ENCODE measurements at places on chromosomes 16 and 17.
A peak's percentile ranks its signal among the peaks of the same experiment; 100 is the strongest.

DNA sequence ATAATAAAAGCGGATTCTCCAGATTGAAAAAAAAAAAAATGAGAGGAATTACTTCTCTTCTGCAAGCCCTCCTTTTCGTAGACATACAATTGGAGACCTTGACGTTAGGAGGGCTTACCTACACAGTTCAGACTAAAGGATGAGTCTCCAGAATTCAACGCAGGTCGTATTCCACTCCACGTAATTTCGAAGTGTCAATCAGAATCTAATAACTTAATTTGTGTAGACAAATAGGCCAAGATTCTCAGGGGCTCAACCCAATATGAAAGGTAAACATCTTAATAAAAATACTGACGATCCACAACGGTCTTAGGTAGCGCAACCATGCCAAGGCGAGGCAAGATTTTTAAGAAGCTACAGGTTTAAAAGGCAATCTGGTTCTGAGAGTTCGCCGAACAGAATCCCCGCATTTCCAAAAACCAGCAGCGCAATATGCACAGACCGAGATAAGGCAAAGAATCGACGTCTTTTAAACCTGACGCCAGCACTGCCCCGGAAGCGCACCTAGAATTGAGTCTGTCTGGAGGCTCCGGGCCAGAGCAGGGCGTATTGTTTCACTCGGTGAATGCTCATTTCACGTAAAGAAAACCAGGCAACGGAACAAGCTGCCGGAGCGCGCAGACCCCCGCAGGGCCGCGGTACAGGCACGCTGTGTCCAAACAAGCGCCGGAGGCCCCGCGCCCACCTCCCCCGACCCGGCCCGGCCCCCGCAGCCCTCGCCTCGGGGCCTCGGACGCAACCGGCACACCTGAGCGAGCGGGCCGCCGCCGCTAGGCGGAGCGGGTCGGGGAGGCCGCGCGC lies 623 bp downstream of the MBTPS1 start:
- DNase-seq: peak; percentile 30

DNA sequence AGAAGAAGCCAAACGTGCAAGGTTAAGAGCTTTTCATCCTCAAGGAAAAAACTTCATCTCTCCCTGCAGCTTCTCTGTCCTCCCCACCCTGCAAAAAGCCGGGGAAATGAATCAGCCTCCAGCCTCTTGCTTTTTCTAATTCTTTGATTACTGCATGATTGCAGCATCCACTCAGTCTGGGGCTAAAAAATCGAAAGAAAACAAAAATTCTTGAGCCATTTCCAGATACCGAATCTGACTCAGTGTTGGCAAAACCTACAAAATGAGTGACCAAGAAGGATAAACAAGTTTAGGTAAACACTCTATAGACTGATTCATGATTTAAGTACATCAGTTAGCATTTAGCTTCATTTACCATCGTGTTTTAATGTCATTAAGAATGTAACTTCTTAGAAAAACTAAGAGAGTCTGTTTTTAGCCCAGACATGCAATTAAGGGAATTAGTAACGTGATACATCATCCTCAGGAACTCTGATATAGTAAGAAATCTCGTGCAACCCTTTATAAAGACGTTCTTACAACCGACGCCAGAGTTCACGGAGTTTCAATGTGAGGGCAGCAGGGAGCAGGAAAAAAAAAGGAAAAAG lies 287.3 kb upstream of the FOXF1 start:
- DNase-seq: peak; percentile 93

- DNase-seq: no peak
Measured at GRCh38 chr16:71205482-71206131, 24.9 kb downstream of the HYDIN start.

DNA sequence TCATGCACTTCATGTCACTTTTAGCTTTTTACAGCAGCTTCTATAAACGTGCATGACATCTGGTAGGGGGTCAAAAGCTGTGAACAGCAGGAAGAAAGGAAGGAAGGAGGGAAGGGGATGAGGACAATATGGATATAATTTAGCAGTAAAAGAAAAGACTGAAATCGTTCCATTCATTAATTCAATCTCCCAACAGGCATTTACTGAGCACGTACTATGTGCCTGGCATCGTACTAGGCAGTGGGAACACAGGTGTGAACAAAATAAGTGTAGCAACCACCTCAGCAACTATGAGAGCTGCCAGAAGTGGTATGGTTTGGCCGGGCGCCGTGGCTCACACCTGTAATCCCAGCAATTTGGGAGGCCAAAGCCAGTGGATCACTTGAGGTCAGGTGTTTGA lies 19.1 kb upstream of the USP7 start:
- DNase-seq: no peak

GRCh38 chr16:2817340-2818271 lies 569 bp downstream of the PRSS21 start:
- DNase-seq: no peak

DNA sequence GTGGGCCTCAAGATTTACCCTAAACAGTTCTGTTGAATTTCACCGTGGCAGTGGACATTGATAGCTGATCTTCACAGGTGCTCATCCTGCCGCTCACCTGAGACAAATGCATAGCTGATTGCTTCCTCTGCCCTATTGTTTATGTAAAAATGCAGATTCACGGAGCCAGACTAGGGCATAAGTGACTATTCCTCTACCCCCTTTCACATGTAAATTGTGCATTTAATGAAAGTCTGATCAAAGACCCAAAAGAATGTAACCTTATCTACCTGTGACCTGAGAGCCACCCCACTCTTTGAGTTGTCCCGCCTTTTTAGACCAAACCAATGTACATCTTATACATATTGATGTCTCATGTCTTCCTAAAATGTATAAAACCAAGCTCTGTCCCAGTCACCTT lies 312.4 kb upstream of the CDH5 start:
- no peak for DNase-seq

DNA sequence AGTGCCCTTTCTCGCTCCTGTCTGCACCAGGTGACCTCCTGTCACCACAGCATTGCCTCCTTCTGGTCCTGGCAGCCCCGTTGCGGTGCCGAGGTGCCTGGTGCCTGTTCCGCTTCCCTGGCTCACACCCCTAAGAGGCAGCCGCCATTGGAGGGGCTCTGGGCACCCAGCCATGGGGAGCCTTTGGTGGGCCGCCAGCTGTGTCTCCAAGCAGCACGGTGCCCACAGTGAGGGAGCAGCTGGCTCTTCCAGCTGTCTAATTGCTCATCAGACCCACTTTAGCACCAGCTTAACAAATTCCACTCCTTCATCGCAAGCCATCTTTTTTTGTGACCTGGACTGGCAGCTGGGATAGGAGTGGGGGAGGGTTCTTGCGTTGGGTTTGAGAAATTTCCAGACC lies 276.1 kb downstream of the SNX29 start:
- DNase-seq: no peak

- DNase-seq: peak; percentile 5
Measured at GRCh38 chr16:72481419-72481818, 309.5 kb upstream of the PMFBP1 start.

GRCh38 chr16:69396187-69397061 lies 10.6 kb upstream of the TERF2 start:
- peak; percentile 97 for DNase-seq

GRCh38 chr17:80598813-80599545 lies 54.3 kb downstream of the RPTOR start:
- DNase-seq: no peak

- DNase-seq: no peak
Measured at GRCh38 chr17:58996968-58997367, 109.7 kb downstream of the TRIM37 start.

DNA sequence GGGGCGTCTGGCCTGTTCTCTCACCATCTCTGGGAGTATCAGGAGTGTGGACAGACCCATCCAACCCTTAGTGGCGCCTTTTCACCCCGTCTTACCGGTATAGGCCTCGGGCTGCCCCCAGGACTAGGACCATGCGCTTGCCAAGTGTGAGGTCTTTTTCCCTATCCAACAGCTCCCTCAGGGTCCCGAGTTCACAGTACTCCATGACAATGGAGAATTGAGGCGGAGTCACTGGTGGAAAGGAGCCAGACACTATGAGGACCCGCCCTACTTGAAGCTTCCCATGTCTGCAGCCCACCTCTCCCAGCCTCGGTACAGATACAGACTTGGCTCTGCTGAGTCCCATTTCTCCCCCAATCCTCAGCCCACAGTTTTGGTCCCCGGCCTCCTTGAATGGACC lies 15.9 kb upstream of the RFWD3 start:
- no peak for DNase-seq

DNA sequence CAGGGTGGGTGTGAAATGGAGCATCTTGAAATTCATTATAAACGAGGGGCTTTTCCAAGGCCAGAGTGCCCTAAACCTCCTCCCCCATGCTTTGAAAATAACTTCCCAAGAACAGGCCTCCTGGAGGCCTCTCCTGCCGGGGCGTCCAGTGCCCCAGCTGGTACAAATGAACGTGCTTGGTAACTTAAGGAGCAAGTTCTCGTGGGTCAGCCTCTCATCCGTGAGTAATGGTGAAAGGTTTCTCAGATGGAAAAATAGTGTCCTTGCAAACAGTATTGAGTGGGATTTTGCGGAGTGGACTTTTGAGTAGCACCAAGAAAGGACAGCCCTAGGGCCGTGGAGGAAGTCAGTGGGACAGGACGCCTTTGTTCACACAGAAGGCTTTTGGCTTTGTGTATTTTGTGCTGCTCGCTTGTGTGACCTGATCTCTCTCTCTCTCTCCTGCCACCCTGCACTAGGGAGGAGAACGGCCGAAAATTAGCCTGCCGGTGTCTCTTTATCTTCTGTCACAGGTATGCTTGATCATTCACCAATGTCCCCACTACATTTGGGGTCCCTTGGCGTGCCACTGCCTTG lies 34.6 kb downstream of the CLEC16A start:
- DNase-seq: no peak

- no peak for DNase-seq
Measured at GRCh38 chr17:20784100-20784665, 204.7 kb downstream of the CDRT15L2 start.

- no peak for DNase-seq
Measured at GRCh38 chr17:38582069-38582468, 23.7 kb downstream of the SRCIN1 start.

DNA sequence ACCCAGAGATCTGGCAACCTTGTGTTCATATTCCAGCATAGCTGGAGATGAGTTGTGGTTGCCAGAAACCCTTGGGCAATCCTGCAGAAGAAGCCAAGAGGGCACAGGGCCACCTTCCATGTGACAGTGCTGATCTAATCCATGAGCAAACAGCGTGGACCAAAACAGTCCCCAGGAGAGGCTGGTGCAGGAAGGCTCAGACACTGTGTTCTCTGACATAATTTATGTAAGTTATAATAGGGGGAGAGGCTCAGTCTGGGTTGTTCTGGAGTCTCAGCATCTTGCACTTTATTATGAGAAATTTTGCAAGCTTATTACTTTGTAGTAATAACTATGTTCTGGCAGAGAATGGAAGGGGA lies 273.9 kb downstream of the HAPSTR1 start:
- DNase-seq: no peak

DNA sequence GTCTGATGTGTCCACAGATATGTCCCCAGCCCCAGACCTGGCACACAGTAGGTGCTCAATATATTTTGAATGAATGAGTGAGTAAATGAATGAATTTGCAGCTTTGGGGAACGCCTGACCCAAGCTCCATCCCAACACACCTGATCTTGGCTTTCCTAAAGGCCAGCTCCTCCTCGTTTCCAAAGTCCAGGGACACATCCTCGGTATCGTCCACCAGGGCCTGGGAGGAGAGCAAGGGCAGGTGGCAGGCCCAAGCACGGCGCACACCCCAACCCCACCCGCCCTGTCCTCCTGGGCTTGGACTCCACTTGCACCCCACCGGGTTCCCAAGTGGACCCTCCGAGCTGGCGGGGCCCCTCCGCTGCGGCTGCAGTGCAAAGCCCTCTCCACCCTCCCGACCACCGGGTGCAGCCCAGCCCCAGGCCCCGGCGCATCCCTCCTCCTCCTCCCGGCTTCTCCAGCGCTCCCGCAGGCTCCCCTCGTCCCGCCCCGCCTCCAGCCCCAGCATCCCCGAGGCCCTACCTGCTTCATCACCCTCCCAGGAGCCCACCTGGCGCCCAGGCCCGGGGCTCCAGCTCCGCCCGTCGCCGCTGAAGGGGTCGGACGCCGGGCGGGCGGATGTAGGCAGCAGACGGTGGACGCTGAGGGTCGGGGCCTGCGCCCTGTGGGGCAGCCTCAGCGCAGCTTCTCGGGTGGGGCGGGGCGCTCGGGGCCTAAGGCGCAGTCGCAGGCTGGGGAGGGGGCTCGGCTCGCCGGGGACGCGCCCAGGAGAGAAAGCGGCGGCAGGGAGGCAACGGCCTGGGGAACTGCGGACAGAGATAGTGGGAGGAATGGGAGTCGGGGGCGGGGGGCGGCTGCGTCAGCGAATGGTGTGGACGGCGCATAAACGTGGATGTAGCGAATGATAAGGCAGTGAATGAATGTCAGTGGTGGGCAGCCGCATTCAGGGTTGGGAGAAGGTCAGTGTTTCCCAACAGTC lies at the start of gene TVP23A:
Gene TVP23A, minus strand, starts transcription at position 832 of the 979 bp plus-strand sequence. Its CDS starts 301 bp downstream, at position 531.
- DNase-seq: no peak

DNA sequence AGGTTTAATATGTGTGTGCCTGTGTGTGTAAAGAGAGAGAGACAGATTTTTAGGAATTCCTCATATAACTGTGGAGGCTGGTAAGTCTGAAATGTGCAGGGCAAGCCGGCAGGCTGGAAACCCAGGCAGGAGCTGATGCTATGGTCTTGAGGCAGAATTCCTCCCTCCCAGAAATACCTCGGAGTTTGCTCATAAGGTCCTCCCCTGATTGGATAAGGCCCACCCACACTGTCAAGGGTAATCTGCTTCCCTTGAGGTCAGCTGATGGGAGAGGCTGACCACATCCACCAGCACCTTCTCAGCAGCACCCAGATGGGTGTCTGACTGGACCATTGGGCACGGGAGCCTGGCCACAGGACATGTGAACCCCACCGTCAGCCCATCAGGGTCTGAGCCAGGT lies 42.4 kb downstream of the C16orf95 start:
- no peak for DNase-seq

GRCh38 chr17:33292981-33293867 lies at the start of gene ASIC2:
ASIC2 (minus strand) TSS chr17:33293295.
- DNase-seq: peak; percentile 14

DNA sequence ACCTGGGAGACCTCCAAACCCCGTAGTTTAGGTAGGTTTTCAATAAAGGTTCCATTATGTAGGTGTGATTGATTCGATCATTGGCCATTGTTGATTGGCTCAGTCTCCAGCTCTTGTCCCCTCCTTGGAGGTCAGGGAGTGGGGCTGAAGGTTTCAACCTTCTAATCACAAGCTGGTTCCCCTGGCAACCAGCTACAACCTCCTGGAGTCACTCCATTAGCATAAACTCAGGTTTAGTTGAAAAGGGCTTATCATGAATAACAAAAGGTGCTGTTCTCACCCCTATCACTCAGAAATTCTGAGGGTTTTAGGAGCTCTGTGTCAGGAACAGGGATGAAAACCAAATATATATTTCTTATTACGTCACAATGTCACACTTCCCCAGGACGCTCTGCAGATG lies 28.5 kb downstream of the TMEM132E start:
- no peak for DNase-seq

GRCh38 chr17:50187751-50188530 lies 13.5 kb downstream of the COL1A1 start:
- DNase-seq: peak; percentile 66

GRCh38 chr17:57279432-57279831 lies 23.1 kb downstream of the MSI2 start:
- DNase-seq: no peak
